NCI-H2081 treated with DMSO at 0.1 percent for 48 hours (cell line): ENCODE measurements at places on chromosomes 3 and 15.

- no peak for DNase-seq
Measured at GRCh38 chr15:100863075-100863795, 16.4 kb upstream of the ALDH1A3 start.

DNA sequence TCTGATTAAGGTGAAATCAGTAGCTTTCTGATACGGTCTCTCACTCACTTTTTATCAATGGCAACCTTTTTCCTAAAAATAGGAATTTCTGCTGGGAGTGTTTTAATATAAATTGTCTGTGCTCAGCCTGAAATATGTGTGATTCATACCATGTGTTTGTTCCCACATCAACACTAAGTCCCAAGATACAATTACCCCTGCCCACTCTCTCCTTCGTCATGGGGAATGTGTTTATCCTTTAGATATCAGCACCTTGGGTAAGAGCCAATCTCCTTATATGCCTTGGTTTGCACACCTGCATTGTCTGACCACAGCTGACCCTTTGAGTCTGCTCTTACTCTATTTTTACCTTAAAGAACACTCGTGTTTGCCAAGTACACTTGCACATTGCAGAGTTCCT is 356.4 kb downstream of the LPP start:
- no peak for DNase-seq

GRCh38 chr15:76312540-76313174 is 1.4 kb upstream of the ETFA start:
- DNase-seq, result no peak

DNA sequence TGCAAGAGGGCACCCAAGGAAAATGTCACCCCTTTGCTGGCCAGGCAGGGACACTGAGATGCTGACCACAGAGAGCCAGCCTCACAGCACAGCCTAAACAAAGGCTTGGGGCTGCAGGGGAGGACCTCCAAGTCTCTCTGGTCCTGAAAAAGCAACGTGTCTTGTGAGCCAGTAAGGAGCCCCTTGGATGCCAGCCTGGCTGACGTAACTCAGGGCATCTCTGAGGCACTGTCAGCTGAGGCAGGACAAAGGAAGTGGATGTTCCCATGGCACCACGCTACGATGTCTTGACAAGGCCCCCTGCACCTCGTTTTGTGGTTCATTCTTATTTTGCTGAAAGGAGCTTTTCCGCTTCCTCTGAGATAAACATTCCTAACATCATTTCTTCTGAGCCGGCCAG is 160.7 kb downstream of the OR4M2 start:
- no peak for DNase-seq

- DNase-seq, result no peak
Measured at GRCh38 chr3:133895208-133896001, at the start of gene RAB6B. Gene RAB6B, minus strand, starts transcription at chr3:133895882. Its CDS starts 416 bp downstream, at chr3:133895466.

- DNase-seq, result no peak
Measured at GRCh38 chr3:28022916-28023315, 218.5 kb upstream of the CMC1 start.

GRCh38 chr3:73933585-73933984 is 308.8 kb upstream of the PDZRN3 start:
- no peak for DNase-seq

DNA sequence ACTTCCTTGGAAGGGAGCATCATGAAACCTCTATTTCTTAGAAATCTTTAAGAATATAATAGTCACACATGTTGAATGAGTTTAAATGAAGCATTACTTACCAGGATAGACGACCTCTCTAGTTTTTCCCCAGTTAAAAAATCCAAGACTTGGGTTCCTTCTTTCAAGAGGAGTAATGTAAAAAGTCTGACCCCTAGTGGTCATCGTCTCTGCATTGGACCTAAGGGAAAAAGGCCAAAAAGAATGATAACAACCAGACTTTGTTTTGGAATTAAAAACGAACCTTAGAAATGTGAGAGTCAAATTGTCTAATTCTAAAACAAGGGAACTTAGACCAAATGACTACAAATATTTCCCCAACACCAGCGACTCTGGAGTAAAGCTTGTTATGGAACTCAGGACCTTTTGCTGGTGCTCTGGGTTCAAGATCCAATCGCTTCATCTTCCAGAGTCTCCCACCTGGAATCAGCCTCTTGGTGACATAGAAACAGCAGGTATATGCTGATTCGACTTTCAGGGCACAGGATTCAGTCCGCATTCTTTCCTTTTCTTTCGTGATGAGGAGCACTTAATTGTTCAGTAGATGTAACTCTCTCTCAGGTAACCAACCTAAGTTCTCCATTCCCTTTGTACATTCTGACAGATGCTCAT is 214.8 kb upstream of the TPRG1 start:
- peak; percentile 37 for DNase-seq

- no peak for DNase-seq
Measured at GRCh38 chr15:66641485-66642315, 60.3 kb upstream of the SMAD6 start.

- DNase-seq, result no peak
Measured at GRCh38 chr15:48330105-48330785, 984 bp upstream of the DUT start.

DNA sequence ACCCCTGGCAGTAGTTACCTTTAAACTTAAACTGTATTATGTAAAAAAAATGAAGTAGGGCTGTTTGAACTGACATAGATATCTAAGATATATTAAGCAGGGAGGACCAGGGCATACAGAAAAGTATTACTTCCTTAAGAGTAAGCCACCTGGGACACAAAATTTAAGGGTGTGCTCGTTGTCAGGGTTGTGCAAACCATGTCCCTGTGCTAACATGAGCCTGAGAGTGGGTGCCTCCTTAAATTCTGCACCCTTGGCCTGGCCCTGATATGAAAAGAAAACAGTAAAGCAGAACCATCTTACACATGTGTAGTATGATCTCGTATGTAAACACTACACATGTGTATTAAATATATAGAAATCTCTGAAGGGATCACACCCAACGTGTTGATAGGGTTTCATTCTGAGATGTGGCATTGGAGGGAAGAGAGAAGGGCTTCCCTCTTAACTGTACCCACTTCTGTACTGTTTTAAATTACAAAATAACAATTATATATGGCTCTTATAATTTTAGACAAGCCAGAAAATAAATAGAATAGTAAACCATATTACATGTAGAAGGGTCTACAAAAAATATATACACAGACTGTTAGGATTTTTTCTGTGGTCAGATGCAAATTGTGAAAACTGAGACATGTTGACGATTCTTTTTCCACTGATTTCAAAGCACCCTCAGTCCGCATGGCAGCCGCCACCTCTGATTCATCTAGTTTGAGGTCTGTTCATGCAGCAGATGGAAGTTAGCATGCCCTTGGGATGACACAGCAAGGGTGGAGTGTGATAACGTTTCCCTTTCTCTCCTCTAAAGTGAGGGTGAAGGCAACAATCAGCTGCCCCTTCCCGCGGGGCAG is 400.8 kb upstream of the PROK2 start:
- no peak for DNase-seq

- DNase-seq, result no peak
Measured at GRCh38 chr15:83248151-83249029, 36.1 kb downstream of the BNC1 start.

- no peak for DNase-seq
Measured at GRCh38 chr15:101486696-101487459, 2.6 kb downstream of the PCSK6 start.

DNA sequence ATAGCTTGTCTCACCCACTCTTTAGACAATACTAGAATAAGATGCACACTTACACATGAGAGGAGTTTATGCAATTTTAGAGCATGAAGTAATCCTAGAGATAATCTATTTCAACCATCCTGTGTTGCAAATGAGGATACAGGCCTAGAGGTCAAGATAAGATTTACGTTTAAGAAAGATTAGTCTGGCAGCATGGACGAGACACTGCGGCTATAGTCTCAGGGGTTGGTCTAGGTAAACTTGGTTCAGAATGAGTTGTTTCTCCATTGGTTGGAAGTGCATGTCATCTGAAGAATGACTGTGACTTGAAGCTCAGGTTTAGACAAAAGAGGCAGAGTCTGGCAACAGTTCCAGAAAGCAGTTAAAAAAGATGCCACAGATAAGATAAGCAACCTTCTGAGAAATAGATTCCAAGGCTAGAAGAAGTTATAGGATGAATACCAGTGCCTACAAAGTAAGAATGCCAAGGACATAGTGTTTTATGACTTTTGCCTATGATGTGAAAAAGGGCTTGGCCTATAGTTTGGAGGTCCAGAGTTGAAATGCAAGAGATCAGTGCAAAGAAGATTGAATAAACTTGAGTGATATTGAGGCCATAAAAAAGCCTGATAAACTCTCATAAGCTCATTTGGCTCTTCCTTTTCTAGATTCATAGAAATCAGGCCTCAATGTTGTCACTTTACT is 631.0 kb downstream of the SQOR start:
- no peak for DNase-seq

DNA sequence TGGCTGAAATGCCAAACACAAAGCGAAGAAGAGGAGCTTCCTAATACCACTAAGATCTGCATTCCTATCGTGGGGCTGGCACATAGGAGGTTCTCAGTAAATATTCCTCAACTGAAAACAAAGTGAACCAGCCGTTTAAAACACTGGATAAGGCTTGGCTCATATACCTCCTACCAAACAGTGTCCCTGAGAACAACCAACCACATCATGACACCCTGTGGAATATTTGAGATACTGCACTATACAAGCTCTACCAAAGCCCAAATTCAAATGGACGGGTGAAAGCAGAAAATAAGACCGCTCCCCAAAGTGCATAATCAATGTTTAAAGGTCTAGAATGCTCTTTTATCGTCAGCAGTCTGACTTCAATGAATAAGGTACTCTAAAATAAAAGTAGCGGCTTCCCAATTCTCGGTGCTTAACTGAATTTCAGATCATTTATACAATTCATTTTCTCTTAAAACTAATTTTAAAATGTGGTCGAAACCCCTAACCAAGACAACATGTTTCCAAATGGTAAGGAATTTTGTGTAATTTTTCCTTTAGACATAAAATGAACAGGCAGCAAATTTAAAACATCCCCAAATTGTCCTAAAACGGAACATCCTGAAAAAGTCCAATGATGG is 425.8 kb downstream of the ERC2 start:
- DNase-seq, result peak; percentile 35

DNA sequence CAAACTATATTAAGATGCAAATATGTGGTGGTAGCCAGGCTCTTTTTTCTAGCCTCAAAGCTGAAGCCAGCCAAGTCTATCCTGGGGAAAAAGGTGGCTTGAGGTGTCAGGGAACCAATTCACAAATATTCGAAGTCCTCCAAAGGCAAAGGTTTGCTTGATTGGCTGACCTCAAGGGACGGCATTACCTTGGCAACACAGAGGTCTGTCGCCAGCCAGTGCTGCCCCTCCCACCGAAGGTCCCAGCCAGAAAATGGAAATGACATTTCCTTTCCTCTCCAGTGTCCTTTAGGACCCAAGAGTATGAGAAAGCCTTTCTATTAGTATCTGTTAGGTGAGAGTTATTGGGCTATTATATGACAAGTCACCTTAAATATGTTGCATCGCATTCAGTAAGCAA is 96.0 kb upstream of the LIMD1 start:
- DNase-seq, result no peak

DNA sequence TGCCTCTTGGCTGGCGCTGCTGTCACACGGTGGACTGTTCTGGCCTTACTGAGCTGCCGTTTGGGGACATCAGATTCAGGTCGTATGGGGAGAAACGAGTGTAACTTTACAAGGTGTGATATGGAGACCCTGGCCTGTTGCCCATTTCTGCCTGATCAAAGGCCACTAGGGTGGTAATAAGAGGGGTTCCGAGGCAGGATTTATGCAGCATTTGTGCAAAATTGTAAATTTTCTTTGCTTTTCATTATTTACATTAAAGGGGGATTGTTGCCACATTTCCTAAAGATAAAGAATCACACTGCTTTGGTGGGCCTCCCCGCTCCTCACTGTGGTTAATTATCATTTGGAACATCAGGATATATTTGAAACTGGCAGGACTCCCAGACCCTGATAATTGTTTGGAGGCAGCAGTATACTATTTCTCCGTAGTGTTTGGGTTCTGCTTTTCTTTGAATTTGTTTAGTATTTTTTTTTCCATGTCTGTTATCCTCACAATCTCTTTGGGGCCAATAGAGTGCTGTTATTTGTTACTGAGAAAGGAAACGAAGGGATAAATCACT is 891 bp downstream of the NXPE3 start:
- DNase-seq, result no peak

GRCh38 chr3:186461141-186461540 is 83.0 kb downstream of the CRYGS start:
- DNase-seq, result no peak

GRCh38 chr3:118761291-118761606 is 273.4 kb downstream of the IGSF11 start:
- no peak for DNase-seq

DNA sequence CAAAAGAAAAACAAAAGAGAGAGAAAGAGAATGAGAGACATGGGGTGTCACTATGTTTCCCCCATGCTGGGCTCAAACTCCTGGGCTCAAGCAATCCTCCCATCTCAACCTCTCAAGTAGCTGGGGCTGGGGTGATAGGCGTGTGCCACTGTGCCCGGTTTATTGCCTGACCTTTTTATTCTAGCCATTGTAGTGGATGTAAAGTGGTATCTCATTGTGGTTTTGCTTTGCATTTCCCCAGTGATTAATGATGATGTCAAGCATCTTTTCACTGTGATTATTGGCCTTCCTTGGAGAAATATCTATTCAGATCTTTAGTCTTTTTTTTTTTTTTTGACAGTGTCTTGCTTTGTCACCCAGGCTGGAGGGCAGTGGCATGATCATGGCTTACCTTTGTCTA is 37.7 kb upstream of the GK5 start:
- no peak for DNase-seq

DNA sequence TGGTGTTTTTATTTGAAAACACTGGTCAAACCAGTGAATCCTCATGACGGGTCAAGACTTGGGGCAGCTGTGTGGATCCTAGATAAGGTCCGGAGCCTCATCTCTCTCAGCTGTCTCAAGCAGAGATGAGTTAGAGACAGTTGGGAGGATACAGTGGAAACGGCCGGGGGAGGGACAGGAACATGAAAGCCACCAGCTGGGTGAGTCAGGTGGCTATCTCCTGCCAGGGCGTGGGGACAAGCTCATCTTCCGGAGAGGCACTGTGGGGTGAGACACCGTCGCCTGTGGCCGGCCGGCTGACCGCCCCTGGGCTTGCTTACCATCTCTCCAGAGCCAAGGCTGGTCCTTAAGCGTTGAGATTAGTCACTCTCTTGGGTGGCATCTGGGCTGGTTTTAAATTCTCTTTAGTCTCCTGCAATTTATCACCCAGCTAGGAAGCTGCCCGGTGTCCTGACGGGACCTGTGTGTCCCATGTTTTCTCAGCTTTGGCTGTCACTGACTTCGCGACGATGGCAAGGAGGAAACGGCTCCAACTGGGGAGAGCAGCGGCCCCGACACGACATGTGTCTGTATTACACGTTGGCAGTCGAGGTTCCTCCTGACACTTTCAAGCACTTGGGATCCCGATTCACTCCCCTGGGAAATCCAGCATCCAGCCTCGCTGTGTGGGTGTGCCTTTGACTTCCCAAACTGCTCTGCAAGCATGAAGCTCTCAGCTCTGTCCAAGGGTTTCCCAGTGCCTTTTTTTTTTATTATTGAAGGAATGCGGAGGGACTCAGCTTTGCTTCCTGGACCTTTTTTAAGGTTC is 7.5 kb downstream of the ST8SIA2 start:
- DNase-seq, result no peak
